ENCODE measurements at places on chromosomes 3 and 15.

DNA sequence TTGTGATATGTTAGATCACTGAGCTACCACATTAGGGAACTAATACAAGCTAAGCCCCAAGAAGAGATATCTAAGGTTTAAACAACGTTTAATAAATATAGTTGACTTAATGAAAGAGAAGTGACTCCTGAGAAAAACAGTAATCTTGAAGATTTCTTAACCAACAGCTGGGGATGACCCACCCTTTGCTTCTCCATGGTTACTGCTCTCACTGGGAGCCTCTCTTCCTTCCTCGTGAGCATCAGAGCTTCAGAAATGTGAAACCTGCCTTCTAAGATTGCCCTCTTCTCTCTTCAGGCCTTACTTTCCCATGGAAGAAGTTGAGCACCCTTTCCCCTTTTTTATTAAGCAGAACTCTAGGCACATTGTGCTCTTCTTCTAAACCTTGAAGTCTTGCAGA is 132.2 kb upstream of the NR2E3 start:
- no peak for DNase-seq

- no peak for DNase-seq
These were observed 29.4 kb downstream of the TTC14 start for GRCh38 chr3:180631317-180631716.

- no peak for DNase-seq
These were observed 2.9 kb upstream of the IL17RC start for GRCh38 chr3:9914011-9914410.

GRCh38 chr3:12729051-12729651 is 29.9 kb downstream of the TMEM40 start:
- no peak for DNase-seq

DNA sequence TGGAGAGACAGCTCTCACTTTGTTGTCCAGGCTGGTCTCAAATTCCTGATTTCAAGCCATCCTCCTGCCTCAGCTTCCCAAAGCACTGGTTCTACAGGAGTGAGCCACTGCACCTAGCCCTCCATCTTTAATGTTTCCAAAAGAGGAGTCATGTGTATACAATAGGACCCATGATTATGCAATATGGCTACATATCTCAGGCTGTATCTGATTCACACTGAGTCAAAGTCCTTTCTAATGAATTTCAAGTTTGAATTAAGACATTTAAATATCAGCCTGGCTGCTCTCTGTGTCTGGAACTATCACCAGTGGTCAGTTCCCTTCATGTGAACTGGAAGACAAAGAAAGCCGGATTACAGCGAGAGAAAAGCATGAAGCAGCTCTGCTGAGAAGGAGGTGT is 90.5 kb downstream of the MINAR1 start:
- no peak for DNase-seq

DNA sequence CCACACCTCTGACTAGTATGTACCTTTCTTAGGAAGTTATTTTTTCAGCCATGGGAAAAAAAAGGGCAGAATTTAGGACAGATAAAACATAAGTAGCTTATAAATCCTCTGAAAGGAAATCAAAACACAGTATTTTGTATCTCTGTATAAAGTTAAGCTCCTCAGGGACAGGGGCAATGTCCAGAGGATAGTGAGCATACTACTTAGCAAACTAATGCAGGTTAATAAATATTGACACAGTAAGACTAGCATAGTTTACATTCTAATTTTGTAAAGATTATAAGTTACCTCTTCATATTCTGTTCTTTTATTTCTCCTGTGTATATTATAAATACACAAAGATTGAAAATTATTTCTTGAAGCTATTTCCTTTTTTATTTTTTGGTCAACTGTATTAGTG is 2.1 kb downstream of the UBE3A start:
- DNase-seq: no peak

DNA sequence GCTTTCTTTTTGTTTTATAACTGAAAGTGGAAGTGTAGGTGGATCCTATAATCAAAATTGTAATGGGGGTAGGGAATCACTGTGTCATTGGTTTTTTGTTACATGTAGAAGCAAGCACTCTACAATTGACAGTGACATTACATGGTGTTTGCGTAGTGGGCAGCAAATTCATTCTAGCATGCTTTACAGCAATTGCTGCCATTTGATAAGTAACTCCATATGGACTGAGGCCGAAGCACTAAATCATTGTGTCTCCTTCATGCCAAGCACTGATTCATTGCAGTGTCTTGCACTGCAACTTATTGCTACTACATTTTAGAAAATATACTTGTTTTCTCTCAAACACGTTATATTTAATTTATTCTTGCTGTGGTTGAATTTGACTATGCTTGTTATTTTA is 933.9 kb downstream of the NSUN3 start:
- DNase-seq: no peak

- no peak for DNase-seq
These were observed 60.5 kb upstream of the PRR23C start for GRCh38 chr3:139105154-139105702.

GRCh38 chr3:195069501-195070251 is 201.3 kb downstream of the XXYLT1 start:
- DNase-seq: no peak

DNA sequence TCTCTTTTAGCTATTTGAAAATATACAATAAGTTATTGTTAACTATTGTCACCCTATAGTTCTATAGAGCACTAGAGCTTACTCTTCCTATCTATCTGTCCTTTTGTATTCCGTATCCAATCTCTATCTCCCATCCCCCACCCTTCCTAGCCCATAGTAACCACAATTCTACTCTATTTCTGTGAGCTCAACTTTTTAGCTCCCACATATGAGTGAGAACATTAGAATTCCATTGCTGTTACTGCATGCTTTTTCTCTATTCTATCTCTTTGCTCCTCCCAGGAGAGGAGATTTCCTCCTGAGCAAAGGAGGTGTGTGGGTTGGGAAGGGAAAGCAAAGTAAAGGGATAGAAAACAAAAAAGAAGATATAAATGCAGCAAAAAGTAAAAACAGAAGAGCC is 105.6 kb upstream of the SLC4A7 start:
- DNase-seq: no peak

- no peak for DNase-seq
These were observed 946.9 kb downstream of the EPHA3 start for GRCh38 chr3:90054311-90054710.

DNA sequence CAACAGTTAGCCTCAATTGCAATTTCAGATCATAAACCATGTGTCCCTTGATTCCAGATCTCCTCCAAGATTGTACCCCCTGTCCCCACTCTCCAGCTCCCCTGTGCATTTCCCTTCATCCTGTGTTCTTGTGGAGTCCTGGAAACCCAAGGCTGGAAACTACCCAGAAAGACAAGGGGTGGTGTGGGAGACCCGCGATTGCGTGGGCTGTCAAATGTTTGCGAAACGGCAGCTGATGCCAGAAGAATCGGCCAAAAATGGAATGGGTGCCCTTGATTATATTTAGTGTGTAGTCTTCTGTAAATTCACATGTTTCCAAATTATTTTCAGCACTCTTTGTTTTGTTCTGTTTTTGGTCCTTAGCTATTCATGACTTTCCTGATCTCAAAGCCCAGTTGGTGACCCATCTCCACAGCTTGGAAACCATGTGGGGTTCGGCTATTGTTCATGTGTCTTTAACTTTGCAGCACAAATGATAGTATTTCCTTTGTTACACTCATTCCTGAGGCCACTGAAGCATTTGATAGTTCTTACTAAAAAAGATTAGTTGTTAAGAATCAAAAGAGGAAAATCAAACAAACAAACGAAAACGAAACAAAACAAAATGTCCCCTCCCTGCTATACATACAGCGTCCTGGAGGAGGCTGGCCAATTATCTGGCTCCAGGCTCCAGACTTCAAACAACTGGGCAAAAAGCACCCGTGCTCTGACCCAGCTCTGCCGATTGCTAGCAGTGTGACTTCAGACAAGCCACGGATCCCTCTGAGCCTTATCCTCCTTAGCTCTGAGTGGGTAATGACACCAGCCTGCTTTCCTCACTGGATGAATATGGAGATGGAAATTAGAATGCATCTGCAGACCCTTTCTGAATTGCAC is 120.9 kb downstream of the CACNA2D3 start:
- DNase-seq: no peak

All from stimulated activated CD8-positive, alpha-beta memory T cell treated with anti-CD3 and anti-CD28 coated beads, Interleukin-15, amount 100 ng/mL, for 4 hours (primary cell).